ENCODE measurements at places on chromosomes 16 and 17.
A peak's percentile ranks its signal among the peaks of the same experiment; 100 is the strongest.

GRCh38 chr16:57563761-57564160 lies 21.3 kb downstream of the ADGRG5 start:
- no peak for DNase-seq

DNA sequence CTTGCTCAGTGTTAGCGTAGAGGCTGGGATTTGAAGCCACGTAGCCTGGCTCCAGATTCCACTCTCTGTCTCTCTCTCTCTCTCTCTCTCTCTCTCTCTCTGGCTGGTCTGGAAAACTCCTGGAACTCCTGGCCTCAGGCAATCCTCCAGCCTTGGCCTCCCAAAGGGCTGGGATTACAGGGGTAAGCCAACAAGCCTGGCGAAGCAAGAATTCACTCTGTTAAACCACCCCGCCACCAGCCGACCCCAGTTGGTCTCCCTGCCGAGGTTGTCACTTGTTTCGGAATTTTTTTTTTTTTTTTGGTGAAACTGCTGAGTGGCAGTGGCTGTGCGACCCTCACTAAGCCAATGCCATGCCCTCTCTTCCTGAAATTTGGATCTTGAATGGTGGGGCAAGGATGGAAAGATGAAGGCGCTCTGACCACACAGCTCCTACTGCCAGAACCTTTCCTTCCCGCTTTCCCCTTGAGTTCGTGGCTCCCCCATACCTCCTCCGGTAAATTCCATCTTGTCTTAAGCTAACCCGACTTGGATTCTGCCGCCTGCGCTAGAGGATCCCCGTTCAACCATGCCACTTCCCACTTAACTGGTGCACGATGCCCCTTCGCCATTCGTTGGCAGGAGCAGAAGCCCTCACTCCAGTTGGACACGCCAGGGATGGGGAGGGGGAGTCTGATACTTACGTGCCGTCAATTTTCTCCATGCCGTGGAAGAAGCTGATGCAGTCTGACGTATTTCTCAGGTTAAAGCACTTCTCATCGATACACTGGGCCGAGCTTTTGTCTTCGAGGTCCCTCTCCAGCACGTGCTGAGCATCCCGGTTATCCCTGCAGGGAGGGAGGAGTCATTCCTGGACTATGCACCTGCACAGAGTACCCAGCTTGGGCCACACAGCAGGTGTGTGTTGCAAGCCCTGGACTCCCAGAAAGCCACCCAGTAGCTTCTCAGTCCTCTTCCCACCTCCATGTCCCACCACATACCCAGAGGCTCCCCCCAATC lies 13.1 kb downstream of the TEKT5 start:
- DNase-seq, result no peak

- DNase-seq, result no peak
These were observed 5.8 kb upstream of the GSE1 start for GRCh38 chr16:85607321-85607765.

- no peak for DNase-seq
These were observed 206.3 kb upstream of the TOM1L1 start for GRCh38 chr17:54694287-54694887.

DNA sequence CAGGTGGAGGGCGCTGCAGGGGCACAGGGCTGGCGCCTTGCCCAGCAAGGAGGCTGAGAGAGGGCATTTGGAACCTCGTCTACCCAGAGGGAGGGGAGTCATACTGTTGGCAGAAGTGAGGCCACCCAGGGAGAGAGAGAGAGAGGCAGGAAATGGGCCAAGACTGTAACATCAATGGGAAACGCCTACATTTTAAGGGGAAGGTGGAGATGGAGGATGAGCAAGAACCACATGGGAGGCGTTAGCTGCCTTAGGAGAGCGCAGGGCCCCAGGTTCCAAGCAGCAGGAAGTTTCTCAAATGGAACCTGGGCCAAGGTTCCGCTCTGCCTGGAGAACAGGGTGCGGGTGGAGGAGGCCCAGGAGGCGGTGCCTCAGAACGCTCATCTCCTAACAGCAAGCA lies 2.7 kb upstream of the WFDC1 start:
- peak; percentile 61 for DNase-seq

DNA sequence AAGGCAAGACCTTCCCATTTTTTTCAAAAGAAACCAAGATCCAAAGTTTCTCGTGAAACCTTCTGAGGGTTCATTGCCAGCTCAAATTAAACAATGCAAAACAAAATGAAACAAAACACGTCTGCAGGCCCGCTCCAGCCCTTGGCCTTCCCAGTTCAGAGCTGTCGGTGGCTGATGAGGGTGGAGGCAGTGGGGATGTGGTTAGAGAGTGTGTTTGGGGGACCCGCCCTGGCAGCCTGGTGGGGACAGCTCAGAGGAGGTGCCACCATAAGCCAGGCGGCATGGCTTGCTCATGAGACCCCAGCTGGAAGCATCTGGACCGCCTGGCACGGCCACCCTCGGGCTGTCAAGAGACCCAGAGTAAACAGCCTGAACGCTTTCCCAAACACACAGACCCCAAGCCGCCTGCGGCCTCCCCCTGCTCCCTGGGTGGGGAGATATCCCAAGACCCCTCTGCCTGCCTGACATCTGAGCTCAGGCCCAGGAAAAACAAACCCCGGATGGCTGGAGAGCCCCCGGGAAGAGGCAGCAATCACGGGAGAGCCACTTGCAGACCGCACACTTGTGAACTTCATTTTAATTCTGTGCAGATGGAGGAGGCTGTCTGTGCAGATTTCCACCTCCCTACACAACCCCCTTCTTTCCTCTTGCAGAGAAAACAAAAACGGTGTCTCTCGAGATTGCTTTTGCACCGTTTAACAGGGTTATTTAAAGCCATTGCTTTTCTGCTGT lies 35.4 kb upstream of the LITAF start:
- DNase-seq, result peak; percentile 20

- DNase-seq, result no peak
These were observed 30.2 kb downstream of the OR1D5 start for GRCh38 chr17:3033248-3033640.

DNA sequence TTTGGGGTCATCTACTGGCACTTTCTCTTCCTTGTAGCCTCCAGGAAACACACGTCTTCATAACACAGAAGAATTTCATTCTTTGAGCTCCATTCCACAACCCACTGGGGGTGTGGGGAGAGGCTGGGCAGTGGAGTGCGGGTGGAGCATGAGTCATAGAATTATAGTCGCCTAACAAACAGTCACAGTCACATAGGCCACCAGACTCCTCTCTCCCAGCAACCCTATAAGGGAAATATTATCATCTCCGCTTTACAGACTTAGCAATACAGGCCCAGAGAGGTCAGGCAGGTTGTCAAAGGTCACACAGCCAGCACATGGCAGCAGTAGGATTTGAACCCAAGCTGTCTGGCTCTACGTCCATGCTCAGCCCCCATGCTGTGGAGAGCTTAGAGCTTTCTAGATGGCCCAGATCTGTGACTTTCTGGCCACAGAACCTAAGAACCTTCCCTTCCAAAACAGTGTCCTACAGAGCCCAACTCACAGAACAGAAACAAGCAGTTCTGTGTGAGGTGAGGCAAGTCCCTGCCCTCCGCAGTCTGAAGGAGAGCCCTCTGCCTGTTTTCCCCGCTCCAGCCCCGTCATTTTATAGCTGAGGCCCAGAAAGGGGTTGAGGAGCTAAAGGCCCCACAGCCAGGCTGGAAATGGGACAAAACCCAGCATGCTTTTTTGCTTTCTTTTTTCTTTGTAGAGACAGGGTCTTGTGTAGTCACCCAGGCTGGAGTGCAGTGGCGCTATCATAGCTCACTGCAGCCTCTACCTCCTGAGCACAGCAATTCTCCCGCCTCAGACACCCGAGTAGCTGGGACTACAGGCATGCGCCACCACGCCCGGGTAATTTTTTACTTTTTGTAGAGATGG lies 10.7 kb upstream of the LITAF start:
- no peak for DNase-seq

DNA sequence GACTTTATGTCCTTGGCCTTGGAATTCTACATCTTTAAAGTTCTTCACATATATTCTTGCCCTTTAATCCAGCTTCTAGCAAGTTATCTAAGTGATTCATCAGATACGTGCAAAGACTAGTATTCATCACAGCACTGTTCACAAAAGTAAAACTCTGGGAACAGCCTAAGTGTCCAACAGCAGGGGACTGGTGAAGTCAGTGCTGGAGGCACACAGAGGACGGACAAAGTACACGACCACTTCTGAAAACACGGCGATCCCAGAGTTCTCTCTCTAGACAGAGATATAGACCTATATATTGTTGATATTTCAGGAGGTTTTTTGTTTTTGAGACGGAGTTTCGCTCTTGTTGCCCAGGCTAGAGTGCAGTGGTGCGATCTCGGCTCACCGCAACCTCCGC lies 12.8 kb downstream of the CTRB1 start:
- DNase-seq, result no peak

GRCh38 chr17:57505841-57506773 lies 239.0 kb downstream of the CCDC182 start:
- no peak for DNase-seq

DNA sequence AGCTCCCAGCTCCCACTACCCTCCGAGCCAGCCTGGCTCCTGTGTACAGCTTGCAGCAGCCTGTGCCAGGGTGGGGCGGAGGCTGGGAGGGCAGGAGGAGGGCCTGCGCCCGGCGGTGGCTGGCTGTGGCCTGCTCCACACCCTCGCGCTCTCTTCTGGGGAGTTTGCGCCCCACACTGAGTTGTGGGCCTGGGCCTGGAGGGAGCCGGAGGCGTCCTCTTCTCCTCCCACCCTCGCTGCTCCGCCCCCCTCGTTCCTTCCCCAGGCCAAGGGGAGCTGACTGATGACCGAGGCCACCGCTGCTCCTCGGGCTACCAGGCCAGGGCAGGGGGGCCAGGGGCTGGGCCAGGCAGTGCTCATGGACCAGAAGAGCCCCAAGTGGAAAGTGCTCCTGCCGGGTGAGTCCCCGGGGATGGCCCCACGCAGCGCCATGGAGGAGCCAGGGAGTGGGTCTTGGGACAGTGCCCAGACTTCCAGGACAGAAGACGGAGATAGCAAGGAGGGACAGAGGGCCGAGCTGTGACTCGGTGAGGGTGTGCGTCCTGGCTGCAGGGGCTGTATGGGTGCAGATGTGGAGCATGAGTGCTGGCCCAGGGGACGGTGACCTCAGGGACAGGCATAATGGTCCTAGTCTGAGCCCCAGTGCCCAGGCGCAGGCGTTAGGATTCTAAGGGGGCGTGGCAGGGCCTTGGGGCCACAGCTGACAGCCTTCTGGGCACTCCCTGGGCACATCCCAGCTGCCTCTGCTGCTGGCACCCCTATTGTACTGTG lies 242.1 kb upstream of the GSE1 start:
- no peak for DNase-seq

DNA sequence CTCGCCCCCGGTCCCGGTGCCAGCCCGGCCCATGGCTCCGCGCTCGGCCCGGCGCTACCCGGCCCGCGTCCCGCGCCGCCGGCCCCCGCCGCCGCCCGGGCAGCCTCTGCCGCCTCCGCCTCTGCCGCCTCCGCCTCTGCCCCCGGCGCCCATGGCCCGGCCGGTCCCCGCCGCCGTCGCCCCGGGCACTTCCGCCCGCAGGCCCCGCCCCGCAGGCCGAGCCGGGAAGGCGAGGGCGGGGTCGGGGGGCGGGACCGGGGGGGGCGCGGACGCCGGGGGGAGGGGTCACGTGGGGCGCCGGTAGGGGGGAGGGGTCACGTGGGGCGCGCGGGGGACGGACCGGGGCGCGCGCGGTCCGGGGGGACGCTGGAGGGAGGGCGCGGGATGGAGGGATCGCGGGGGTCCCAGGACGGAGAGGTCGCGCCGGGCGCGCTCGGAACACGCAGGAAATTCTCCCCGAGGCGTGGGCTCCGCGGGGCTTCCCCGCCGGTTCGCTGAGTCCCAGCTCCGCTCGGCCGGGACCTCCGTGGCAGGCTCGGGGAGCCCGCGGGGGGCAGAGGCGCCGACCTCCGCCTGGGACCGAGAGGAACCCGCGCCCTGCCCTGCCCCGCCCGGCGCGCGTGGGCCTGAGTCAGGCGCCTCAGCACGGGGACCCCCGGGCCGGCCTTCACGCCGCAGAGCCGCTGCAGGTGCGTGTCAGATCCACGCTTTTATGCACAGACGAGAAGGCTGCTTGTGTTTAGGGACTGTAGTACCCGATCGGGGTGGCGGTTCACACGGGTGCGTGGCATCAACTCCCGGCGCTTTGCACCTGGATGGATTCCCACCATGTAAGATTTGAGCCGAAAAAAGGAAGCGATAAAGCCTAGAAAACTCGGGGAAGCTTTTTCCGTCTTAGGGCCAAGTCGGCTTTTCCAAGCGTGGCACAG lies at the start of gene PGAP6:
Gene PGAP6 (minus strand): TSS at position 190 of the 929 bp plus-strand sequence. CDS start 157 bp downstream, at position 33.
- DNase-seq, result peak; percentile 68

- no peak for DNase-seq
These were observed 324.1 kb downstream of the ZFHX3 start for GRCh38 chr16:72723781-72724180.

DNA sequence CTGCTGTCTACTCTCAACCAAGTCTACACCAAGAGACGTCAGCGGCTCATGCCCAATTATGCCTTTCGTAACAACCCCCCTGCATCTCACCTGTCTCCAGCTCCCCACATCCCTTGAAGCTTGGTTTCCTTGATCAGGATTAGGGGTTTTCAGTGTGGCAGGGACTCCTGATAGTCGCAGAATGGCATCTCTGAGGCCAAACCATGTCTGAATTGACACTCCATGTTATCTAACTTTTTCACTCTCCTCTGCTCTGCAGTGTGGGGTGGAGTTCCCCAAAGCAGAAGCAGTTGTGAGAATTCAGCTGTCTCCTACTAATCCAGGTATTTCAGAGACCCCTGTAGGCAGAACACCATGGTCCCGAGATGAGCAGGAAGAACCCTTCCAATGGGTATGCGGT lies 5.6 kb upstream of the AHSP start:
- DNase-seq, result no peak

GRCh38 chr17:67652433-67652832 lies 65.3 kb upstream of the NOL11 start:
- DNase-seq, result no peak

DNA sequence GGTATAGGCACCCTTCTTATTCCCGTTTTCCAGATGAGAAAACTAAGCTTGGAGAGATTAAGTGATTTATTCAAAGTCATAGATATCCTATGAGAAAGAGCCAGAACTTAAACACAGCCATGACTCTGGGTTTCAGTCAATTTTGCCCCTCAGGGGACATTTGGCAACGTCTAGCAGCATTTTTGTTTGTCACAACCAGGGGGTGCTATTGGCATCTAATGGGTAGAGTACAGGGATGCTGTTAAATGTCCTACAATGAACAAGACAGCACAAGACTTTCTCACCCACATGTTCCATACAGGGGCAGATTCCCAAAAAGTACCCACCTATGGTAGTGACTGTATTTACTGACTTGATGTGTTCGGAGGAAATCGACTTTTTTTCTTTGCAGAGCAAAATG lies 4.8 kb upstream of the SHISA9 start:
- no peak for DNase-seq

- DNase-seq, result no peak
These were observed 521 bp downstream of the C16orf87 start for GRCh38 chr16:46830417-46830901.

DNA sequence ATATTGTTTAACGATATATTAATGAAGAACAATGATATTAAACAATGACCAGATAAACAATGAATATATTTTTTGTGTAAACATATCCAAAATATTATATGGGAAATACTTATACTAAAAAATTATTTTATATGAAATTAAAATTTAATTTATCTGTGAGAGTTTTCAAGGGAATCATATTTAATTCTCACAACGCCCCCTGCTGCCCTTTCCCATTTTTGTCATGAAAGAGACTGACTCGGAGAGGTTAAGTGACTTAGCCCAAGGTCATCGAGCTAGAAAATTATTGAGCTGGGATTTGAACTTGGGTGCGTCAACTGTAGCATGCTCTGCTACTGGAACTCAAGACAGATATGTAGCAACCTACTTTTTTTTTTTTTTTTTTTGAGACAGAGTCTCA lies 7.2 kb upstream of the MYCBPAP start:
- no peak for DNase-seq

Data from NCI-H2171 (cell line).